ENCODE measurements at places on chromosomes 1 and 21.

DNA sequence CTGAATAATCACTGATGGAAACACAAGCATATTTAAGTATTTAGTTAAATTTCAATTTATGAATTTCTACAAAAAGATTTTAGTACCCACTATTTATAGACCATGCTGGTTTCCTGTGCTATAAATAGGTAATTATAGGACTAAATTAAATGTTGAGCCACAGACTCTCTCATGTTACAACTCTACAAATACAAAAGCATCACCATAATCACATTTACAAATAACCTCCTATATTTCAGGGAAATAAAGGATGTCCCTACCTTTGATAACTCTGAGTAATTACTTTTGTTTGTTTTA lies 32.6 kb upstream of the CCDC190 start:
- no peak for DNase-seq

DNA sequence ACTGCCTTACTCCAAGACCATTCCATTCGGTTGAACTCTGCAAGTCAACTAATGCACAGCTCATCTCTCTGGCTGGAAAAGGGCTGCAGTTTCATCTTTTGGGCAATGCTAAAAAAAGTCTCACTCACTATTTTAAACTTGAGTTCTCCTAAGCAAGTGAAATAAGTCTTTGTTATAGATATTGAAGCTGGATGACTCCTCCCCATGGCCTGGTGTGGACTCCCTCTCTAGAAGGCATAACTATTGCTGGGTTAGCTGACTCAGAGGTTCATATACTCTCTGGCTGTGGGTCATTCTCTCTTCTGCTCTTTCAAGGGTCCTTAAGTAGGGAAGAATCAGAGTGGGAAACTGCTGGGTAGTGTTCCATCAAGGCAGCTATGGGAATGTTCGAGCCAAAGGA lies 88.0 kb downstream of the XCL2 start:
- no peak for DNase-seq

DNA sequence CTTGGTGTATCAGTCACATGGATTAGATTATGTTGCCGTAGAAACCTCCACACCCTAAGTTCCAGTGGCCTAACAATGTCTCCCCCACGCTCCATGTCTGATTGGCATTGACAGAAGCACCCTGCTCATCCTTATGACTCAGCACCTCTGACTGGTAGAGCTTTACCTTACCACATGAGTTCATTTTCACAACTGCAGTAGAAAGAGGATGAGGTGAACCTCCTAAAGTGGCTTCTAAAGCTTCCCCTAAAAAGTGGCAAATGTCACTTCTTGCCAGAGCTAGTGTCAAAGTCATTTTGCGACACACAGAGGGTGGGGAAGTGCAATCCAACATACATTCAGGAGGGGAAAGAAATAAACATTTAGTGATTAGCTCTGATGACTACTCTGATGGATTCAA lies 30.6 kb upstream of the LYPD8 start:
- DNase-seq, result no peak

GRCh38 chr1:43554444-43554992 lies 23.8 kb downstream of the PTPRF start:
- DNase-seq, result no peak

Data from hindlimb muscle (tissue), 1 donor.